ENCODE measurements at places on chromosomes 1 and 21.

DNA sequence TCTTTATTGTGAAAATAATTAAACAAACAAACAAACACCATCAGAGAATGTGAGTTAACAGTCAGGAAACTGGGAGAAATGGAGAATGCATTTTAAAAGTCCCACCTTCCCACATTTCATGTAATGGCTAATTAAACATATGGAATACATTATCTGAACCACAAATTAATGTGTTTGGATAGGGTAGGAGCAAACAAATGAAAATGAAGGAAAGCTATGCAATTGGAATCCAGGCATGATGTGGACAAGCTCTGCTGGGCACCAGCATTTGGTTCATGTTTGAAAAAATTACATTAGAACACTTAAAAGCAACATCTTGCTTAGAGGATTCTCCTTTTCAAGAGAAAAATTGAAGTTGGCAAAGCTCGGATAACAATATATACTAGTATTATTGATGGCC is 628.1 kb downstream of the LMO4 start:
- DNase-seq: no peak

DNA sequence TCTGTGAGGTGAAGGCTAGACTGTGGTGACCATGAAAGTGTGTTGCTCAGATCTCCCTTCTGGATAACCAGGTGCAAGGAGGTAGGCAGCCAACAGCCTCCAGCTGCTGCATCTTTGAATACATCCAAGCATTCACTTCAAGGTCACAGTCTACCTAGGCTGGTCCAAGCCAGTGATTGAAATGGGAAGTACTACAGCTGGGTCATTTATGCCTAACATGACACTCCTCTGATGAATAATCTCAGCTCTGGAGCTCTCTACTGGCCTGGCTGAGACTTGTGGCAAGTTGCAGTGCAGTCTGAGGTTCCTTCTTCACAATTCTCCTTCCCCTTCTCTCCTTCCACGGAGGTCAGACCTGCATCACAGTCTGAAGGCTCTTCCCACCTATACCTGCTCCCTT is 35.0 kb upstream of the ARHGAP29 start:
- DNase-seq: no peak

DNA sequence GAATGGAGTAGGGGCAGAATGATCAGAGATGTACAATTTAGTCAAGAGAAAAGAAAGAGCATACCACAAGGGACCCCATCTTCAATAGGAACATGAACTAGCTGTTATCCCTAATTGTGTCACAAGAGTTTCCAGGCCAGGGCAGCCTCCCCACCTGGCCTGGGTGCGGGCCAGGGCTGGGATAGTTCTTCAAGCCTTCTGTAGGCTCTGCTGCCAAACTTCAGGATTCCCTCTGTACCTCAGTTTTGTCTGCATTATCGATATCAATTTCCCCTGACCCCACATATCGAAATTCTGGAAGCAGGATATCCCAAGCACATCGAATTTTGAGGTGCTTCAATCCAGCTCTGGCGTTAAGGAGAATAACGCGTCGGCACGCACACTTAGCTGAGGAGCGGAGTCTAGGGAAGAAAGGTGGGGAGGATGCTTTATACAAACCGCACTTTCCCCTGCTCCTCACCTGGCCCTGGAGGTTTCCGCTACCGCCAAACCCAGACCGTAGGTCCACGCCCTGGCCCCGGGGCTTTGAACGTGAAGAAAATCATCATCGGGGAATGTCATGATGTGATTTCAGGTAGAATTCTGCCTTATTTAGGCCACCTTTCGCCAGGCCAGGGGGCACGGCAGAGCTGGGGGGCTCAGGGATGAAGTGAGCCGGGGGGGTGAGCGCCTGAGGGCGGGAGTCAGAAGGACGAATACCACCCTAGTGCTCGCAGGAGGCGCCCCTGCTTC is 7.4 kb downstream of the HLX start:
- no peak for DNase-seq

DNA sequence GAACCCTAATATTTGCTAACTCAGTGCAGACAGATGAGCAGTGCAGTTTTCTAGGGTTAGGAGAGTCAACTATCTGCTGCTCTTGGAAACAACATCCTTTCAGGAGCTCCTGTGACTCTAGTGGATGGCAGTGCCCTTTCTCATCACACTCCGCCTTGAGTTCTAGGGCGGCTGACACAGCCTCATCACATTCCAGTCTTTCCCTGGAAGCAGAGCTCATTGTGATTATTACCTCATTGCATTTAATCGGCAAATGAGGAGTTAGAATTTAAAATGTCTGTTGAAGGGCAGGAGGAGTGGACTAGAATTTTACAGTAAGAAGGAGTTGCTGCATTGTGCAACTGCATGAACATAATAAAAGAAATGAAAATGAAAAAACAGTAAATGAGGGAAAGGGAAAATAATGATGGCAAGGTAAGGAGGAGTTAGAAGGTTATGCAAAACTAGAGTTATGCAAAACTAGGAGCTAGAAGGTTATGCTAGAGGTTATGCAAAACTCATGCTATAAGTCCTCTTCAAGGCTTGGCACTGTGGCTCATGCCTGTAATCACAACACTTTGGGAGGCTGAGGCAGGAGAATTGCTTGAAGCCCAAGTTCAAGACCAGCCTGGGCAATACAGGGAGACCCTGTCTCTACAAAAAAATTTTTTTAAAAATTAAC is 6.9 kb upstream of the PTGFRN start:
- DNase-seq: no peak

DNA sequence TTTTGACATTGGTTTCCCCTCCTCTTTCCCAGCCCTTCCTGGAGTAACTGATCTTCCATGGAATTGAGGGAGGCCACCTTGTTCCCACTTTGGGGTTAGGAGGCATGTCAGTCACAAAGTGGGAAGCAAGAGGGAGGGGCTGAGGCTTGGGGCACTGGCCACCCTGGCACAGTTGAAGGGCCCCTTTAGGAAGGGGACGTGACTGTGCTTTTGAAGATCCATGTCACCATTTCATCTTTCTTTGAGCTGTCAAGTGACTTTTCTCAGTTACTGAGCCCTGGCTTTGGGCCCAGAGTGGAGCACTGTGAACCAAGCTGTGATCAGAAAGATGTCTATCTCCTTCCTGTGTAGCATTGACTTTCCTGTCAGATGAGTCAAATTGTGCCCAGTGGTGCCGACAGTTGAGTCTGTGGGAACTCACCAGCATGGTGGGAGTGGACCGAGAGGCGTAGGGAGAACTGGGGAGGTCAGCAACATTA is 38.5 kb upstream of the TDRD10 start:
- no peak for DNase-seq

DNA sequence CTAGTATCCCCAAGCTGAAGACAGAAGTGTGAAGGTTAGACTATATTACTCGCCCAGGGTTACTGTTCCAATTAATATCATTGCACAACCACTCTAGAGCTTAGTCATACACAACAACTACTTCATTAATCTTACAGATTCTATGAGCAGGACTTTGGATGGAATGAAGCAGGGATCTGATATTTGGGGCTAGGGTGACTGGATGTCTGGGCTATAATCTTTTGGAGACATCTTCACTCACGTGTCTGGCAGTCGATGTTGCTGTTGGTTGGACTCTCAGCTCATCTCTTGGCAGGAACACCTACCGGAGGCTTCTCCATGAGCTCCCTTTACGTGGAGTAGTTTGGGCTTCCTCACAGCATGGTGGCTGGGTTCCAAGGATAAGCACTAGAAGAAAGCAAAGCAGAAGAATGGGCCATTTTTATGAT is 519.2 kb upstream of the B3GALT2 start:
- DNase-seq: no peak

DNA sequence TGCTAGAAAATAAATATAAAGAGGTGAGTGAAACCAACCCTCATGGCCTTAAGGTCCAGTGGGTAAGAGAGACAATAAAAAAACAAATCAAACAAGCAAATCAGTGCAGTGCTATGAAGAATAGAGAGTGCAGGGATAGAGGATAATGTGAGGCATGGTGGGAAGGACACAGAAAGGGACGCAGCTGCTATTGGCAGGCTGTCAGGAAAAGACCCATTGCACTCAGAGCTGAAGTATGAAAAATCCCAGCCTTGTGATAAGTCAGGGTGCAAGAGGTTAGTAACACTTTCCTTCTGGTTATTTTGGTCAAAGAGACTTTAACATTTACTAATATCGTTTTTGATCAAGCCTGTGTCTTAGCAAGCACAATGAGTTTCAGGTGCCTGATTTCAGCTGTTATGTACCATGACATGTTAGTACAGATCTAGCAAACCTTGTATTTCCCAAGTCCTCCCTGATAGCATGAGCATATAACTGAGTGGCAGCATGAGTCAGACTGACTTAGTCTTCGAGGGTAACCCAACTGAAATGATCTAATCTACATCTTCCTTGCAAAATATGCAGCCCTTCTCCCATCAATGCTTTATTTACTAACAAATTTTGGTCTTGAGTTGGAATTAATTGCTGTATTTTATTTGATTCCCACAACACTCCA is 31.7 kb downstream of the CHML start:
- no peak for DNase-seq

GRCh38 chr1:231618609-231619256 is 7.9 kb upstream of the DISC1 start:
- no peak for DNase-seq

- DNase-seq: no peak
Measured at GRCh38 chr21:16309250-16309971, 579.6 kb downstream of the USP25 start.

DNA sequence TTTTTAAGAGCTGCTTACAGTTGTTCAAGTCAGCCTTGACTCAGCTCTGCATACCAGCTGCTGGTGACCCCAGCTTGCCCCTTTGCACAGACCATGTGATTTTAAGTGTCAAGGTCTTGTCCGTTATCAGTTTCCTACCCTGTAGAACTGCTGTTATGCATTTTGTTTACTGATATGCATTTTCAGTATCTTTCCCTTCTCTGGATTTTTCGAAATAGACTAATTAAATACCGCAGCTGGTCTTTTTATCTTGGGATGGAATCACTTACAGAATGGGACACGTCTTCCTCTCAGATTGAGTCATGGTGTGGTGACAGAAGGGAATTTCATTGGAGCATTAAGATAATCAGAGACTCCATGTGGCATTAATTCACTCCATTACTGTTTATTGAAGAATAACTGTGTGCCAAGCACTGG is 145.6 kb downstream of the FMN2 start:
- no peak for DNase-seq

GRCh38 chr1:11134251-11134897 is 34.7 kb upstream of the EXOSC10 start:
- no peak for DNase-seq

DNA sequence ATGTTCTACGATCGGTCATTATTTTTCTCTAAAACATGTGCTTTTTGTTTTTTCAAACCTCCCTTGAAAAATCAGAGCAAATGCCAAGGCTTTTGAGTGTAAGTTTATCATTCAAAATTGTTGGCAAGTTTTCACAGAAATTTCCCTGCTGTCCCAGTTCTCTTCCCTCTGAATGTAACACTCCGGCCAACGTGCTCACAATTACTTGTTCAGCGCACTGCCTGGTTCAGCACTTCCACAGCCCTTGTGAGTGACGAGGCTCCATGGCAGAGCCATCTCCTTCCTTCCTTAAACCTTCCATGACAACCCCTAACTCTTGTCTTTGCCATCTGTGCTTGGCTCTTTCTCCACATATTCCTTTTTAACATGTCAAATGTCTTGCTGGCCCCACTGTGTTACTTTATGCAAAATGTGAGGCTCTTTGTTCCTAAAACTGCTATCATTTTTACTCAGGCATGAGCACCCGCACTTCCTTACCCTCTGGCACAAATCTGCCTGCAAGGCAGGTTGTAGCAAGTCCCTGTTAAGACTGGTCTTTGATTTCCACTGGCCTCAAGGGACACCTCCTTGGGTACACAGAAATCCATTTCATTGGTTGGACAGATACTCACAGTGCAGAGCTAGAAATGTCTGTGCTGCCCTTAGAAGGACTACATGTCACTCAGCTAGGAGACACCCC is 142.8 kb downstream of the HUNK start:
- DNase-seq: no peak

DNA sequence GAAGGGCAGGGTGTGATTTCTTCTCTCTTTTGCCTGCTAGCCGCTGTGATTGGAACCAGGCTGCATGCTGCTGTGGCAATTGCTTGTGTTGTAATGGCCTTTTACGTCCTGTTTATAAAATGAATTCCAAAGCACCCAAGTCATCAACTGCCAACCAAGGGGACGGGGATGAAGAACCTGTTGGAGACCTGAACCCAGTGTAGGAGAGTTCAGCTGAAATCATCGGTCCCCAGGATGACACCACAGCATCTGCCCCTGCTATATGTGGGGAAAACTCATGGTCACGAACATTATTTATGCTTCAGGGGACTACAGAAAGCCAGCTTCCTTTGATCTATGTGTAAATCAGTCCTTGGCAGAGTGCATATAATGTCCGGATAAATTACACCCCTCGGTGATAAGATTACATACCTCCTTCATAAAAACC is 3.8 kb downstream of the TMEM167B start:
- no peak for DNase-seq

DNA sequence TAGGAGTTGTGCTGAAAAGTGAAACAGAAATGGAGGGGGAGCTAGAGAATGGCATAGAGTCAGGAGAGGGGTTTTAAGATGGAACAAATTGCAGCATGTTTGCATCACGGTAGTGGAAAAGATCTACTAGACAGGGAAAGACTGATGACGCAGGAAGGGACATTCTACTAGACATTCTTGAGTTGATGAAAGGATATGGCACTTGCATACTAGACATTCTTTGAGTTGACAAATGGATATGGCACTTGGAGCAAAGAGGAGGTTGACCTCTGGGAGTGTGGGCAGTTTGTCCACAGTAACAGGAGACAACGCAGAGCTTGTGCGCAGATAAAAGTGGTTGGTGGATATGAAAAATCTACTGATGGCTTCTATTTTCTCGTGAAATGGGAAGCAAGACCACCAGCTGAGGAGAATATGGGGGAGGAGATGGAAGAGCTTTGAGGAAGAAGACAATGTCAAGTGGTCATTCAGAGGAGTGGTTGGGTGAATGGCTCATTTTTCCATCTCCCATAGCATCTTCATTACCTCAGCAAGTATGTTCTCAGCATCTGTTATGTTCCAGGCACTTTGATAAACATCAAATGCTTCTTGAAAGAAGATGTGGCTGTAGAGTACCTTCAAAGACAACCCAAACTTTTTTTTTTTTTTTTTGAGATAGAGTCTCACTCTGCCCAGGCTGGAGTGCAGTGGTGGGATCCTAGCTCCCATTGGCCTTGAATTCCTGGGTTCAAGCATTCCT is 2.4 kb upstream of the CTPS1 start:
- no peak for DNase-seq

Data from suprapubic skin (tissue), 4 donors.